Stomach (tissue), 19 donors: ENCODE measurements at places on chromosomes 5 and 9. TPM values are rescaled to one million over a fixed set of nuclear protein-coding genes. Genes with fewer than 3 reads are reported as not detected.

Gene ZNF618
- total RNA-seq, result 15.1 TPM

Gene FSTL4
- total RNA-seq, result not detected

Gene KCTD16
- not detected for total RNA-seq

Gene CATSPER3
- not detected for total RNA-seq

Gene PCDHGB1
- not detected for total RNA-seq

Gene RPL7A
- 1,125 TPM for total RNA-seq

Gene TNC
- total RNA-seq, result 265 TPM

Gene SYK
- 2.2 TPM for total RNA-seq

Gene LCN12
- total RNA-seq, result 0.73 TPM

Gene KYAT1
- total RNA-seq, result 0.58 TPM

Gene CHSY3
- total RNA-seq, result not detected

DNA sequence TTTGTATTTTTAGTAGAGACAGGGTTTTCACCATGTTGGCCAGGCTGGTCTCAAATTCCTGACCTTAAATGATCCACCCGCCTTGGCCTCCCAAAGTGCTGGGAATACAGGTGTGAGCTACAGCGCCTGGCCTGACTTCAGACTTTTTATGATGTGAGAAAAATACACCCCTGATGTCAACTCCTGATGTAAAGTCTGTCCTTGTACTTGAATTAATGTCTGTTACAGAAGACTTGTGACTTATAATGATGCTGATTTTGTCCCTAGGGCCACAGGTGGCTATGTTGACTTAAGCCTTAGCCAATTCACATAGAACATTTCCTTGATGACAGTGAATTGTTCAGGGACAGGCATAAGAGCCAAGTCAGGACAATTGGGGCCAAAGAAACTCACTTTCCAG is 42.5 kb upstream of the MELK start:
- peak; percentile 24 for DNase-seq

GRCh38 chr5:134920848-134921575 is 16.1 kb downstream of the PCBD2 start:
- DNase-seq, result no peak

GRCh38 chr9:34514816-34515215 is 8.0 kb downstream of the ENHO start:
- DNase-seq, result no peak

- no peak for DNase-seq
Measured at GRCh38 chr9:78396087-78396486, 99.2 kb downstream of the PSAT1 start.

- DNase-seq, result no peak
Measured at GRCh38 chr9:25117791-25118190, 560.5 kb downstream of the TUSC1 start.

DNA sequence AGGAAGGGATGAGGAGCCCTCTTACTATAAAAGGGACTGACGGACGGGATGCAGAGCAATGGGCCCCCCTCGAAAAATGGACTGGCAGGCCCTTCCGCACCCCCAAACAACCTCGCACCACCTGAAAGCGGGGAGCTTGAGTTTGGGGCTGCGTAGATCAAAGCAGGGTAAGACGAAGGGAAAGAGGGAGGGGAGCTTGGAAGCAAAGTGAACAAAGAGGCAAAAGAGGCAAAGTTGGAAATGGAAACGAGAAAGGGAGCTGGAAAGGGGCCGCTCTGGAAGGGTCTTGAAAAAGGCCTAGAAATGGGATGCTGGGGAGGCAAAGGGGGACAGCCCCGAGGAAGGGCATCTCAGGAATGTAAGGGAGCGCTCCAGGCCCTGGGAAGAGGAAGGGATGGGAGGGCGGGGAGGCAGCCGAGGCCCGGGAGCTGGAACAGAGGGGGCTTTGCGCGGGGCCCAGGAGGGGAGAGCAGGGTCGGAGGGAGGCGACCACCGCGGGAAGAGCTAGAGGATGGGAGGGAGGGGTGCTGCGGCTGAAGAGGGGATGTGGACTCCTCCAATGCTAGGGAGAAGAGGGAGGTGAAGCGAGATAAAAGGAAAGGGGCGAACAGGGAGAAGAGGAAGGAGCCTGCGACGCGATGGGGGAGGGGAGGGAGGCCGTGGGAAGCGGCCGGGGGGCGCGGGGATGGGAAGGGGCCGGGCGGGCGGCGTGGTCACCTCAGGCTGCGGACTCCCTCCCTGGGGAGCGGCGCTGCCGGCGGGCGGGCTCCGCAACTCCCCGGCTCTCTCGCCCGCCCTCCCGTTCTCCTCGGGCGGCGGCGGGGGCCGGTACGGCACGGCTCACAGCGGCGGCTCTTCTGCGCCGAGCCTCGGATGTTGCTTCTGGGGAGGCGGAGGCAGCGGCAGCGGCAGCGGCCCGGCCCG is 577 bp downstream of the RNF145 start:
- peak; percentile 27 for DNase-seq

GRCh38 chr5:98403131-98403530 is 370.3 kb upstream of the RGMB start:
- DNase-seq, result peak; percentile 16

- no peak for DNase-seq
Measured at GRCh38 chr5:94872526-94872925, 254.1 kb downstream of the SLF1 start.

- DNase-seq, result no peak
Measured at GRCh38 chr5:68405784-68406743, 190.5 kb downstream of the PIK3R1 start.

- no peak for DNase-seq
Measured at GRCh38 chr9:129910628-129911567, 75.6 kb downstream of the USP20 start.

DNA sequence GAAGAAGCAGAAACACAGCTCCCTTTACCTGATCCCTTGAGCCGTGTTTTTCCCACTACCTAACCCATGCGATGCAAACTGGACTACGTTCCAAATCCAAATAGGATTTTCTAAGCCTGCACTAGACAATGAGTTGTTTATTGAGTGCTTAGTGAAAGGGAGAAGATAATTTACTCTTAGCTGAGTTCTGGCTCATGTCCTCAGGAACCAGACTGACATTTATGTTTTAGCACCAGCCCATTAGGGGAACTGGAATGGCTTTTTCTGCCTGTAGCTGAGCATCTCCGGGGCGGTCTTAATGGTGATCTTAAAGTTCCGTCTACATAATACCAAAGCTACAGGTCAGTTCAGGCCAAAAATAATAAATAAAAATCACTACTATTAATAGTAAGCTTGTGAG is 81.5 kb downstream of the SH3TC2 start:
- no peak for DNase-seq

- peak; percentile 72 for DNase-seq
Measured at GRCh38 chr5:131209506-131210150, 38.9 kb downstream of the LYRM7 start.

GRCh38 chr5:115272297-115272958 is 9.8 kb upstream of the PGGT1B start:
- DNase-seq, result no peak

- no peak for DNase-seq
Measured at GRCh38 chr5:154273028-154273617, 82.6 kb downstream of the GALNT10 start.

DNA sequence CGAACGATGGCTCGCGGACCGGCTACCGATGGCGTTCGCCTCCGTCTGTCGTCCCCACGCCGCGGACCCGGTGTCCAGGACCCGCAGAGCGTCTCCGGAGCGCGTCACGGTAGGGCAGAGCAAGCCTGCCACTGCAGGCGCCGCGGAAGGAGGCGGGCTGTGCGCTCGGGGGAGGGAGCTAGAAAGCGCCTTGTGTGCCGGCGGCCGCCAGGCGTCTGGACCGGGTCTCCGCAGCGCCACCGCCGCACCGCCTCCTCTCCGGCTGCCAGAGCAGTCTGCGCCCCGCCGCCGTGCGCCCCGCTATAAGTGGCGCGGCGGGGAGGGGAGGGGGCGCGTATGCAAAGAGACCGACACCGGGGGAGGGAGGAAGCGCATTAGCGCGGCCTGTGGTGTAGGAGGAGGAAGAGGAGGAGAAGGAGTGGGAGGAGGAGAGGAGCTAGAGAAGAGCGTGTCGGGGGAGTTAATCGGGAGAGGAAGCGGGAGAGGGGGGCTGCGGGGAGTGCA is at the start of gene ENC1:
ENC1 (minus strand) TSS at position 279 of the 504 bp plus-strand sequence. CDS start 4,243 bp downstream, outside the sequence.
- DNase-seq, result peak; percentile 97

- DNase-seq, result no peak
Measured at GRCh38 chr5:60447488-60447920, 252.5 kb downstream of the DEPDC1B start.

DNA sequence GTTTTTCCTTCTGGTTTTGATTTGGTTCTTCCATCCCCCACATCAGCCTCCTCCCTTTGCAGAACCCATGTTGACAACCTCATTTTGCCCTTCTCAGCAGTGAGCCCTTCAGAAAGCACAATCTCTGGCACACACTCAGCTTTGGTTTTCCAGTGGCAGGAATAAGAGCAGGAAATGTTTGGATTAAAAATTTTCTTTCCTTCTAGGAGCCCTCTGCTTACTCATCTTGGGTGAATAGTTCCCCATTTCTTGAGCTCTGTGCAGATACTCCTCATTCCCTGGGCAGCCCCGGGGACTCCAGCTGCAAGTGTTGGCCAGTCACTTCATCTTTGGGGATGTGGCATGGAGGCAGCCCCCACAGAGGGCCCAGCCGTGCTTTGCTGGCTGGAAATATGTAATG is 170.5 kb downstream of the NR3C1 start:
- no peak for DNase-seq

GRCh38 chr9:91943478-91944470 is 6.3 kb downstream of the ROR2 start:
- no peak for DNase-seq

GRCh38 chr9:7097785-7098752 is 340.3 kb downstream of the KDM4C start:
- no peak for DNase-seq

GRCh38 chr5:6712142-6712576 is 1.1 kb upstream of the TENT4A start:
- peak; percentile 76 for DNase-seq

DNA sequence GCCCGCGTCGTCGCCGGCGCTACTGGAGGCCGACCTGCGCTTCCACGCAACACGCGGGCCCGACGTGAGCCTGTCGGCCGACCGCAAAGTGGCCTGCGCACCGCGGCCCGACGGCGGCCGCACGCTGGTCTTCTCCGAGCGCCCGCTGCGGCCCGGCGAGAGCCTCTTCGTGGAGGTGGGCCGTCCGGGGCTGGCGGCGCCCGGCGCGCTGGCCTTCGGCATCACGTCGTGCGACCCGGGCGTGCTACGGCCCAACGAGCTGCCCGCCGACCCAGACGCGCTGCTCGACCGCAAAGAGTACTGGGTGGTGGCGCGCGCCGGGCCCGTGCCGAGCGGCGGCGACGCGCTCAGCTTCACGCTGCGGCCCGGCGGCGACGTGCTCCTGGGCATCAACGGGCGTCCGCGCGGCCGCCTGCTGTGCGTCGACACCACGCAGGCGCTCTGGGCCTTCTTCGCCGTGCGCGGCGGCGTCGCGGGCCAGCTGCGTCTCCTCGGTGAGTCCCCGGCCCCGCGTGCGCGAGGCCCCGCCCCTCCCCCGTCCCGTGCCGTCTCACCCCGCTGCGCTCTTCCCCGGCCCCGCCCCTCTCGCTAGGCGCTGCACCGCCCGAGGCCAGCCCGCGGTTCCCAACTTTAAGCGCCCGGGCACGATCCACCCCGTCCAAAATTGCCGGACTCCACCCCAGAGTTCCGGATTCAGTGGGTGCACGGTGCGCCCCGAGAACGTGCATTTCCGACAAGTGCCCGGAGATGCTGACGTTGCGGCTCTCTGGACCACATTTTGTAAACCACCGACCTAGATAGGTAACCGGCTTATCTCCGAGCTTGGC is 42.8 kb downstream of the NEURL1B start:
- peak; percentile 77 for DNase-seq

DNA sequence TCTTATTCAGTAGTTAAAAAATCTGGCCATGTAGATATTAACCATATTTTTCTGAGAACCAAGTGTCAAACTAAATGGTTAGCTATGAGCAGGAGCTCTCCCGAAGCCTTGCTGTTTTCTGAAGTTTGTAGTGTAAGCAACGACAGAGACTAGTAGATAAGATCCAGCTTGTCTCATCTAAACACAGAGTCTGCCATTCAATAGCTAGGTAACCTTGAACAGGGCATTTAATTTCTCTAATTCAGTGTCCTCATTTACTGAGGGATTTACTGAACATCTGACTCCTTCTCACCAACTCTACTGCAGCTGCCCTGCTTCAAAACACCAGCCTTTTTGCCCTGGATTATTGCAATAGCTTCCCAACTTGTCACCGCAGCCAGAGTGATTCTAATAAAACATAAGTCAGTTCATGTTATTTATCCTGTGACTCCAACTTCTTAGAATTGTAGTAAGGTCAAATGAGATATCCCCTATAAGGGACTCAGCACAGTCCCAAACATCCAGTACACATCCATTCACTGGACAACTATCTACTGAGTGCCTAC is 337.0 kb downstream of the PLK2 start:
- no peak for DNase-seq

GRCh38 chr9:109776391-109776790 is 3.6 kb upstream of the PALM2AKAP2 start:
- no peak for DNase-seq

GRCh38 chr5:20353499-20353898 is 365.5 kb upstream of the CDH18 start:
- DNase-seq, result no peak

GRCh38 chr5:150523472-150524350 is 15.8 kb downstream of the NDST1 start:
- DNase-seq, result peak; percentile 40

DNA sequence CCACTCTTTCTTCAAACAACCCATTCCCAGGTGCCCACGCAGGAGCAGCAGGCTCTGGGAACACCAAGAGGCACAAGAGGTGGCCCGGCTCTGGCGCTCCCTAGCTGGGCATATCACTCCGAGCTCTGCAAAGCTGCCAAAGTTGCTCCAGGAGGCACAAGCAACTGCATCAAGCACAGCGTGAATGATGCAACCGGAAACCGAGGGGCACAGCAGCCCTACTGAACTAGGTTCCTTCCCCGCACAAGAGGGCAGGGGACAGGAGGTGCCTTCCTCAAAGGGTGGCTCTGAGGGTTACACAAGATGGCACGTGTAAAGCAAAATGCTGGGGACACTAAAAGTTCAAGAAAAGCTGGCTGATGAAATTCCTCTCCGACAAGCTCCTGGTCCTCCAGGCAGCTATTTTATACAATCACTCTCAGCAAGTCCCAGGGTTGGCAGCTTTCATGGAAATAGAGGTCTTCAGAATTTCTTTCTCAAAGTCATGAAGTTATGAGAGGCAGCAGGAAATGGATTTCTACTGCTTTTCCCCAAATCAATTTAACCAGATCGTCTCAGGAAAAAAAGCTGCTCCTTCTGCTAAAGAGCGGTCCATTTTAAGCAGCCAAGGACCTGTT is 22.9 kb downstream of the PSMB7 start:
- DNase-seq, result no peak

DNA sequence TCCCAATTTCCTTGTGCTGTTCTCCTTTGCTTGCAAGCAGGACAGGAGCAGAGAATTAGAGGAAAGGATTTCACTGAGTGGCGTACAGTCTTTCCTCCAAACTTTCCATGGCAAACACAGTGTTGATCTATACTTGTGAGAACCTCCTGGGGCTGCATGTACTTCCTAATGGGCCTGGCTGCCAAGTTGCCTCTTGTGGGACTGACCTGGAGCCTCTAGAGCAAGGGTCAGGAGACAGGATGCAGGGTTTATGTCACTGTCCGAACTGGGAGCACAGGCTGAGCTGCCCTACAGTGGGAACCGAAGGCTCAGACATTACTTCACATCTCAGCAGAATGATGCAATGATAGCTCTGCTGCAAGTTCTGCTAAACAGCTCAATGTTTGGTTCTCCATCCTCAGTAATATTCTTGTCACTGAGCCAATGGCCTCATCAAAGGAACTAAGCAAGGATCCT is 102.3 kb downstream of the ENC1 start:
- DNase-seq, result peak; percentile 49

GRCh38 chr5:176693477-176693851 is 46.2 kb downstream of the TSPAN17 start:
- peak; percentile 30 for DNase-seq
